Temporal lobe (tissue), 4 donors: ENCODE measurements at places on chromosomes 6 and 20. TPM values are rescaled to one million over a fixed set of nuclear protein-coding genes. Genes with fewer than 3 reads are reported as not detected.

LAMA4 gene
- 19.7 TPM for total RNA-seq

RAET1G gene
- 0.25 TPM for total RNA-seq

RAMACL gene
- 1.5 TPM for total RNA-seq

SPTLC3 gene
- total RNA-seq: 0.98 TPM

MYLK2 gene
- total RNA-seq: 1.2 TPM

ZBTB12 gene
- total RNA-seq: 21.9 TPM

PAX1 gene
- total RNA-seq: not detected

F13A1 gene
- 3.2 TPM for total RNA-seq

ARFGEF3 gene
- 45.2 TPM for total RNA-seq

FAM217A gene
- not detected for total RNA-seq

B3GAT2 gene
- total RNA-seq: 23.4 TPM

ASCC3 gene
- total RNA-seq: 23.6 TPM

SLA2 gene
- under 0.01 TPM for total RNA-seq

DCDC2 gene
- total RNA-seq: 1.7 TPM

TRIM10 gene
- total RNA-seq: 0.25 TPM

FERMT1 gene
- 1.5 TPM for total RNA-seq
